ENCODE measurements at places on chromosomes 4 and X.
A peak's percentile ranks its signal among the peaks of the same experiment; 100 is the strongest.

DNA sequence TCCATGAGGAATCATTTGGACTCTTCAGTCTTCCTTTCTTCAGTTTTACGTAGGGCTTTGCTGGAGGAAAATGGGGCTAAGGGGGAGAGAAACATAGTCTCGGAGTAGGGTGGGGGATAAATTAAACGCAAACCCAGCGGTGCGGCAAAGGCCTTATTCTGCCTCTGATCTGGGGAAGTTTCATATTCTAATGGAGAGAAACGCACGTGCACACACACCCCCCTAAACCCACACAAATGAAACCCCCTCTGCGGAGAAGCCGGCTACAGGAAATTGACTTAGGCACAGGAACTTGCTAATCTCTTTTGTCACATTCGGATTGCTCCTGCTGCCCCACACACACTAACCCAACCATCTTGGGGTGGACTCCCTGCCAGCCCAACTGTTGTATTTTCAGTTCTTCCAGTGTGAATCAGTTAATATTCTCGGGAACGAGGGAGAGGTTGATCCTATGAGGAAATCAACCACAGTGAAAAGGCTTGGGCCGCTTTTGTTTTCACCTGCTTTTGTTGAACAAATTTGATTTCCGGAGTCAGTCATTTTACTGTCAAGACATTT lies at the start of gene RHOH:
TSS of gene RHOH (plus strand) at position 308 of the 558 bp plus-strand sequence. CDS start 46,356 bp downstream, outside the sequence.
- peak; percentile 62 for DNase-seq

GRCh38 chr4:140568507-140569306 lies at the start of gene UCP1:
TSS of gene UCP1 (minus strand) at chr4:140568961. CDS start at chr4:140568729, 232 bp downstream.
- DNase-seq: no peak

- no peak for DNase-seq
Measured at GRCh38 chr4:83810428-83810827, 274.5 kb downstream of the GPAT3 start.

DNA sequence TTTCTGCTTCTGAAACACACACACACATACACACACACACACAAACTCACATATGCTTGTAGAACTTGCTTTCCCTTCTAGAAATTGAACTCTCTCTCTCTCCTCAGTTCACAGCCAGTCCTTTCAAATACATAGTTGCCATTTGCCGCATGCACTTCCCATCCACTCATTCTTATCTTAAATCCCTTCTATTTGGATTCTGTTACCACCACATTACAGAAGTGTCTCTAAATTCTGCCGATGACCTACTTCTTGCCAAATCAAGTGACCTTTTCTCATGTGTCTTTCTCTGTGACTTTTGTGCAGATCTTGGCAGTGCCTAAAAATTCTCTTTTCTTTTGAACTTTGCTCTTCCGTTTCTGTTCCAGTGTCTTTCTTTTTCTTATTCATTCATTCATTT lies 7.5 kb upstream of the MYOZ2 start:
- DNase-seq: no peak

DNA sequence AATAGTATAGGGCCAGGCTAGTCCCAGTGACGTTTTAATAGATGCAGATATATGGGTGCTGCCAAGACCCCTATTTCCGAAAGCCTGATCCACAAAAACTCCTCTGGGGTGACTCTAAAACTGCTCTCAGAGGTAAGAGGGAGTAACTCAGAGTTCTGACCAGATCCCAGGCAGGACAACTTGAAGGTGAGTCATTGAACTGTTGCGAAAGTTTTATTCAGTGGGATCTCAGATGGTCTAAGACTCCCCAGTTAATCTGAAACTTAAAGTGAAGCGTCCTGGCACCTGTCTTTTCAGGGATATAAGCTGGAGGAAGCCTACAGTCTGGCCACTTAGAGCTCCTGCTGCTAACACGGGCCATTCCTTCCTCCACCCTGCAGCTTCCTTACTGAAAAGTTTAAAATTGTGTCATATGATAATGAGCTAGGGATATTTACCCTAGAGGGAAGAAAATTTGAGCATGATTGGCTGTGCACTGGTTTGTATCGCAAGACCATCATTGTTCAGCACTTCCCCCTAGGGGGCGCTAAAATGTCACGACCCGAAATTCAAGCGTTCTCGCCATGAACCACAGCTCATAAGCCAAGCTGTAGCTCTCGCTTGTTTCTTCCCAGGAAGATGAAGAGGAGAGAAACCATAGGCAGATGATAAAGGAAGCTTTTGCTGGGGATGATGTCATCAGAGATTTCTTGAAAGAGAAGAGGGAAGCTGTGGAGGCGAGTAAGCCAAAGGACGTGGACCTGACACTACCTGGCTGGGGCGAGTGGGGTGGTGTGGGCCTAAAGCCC lies 19.5 kb downstream of the UTP14A start:
- DNase-seq: peak; percentile 61

GRCh38 chr4:56671860-56672259 lies 9.2 kb downstream of the HOPX start:
- no peak for DNase-seq

DNA sequence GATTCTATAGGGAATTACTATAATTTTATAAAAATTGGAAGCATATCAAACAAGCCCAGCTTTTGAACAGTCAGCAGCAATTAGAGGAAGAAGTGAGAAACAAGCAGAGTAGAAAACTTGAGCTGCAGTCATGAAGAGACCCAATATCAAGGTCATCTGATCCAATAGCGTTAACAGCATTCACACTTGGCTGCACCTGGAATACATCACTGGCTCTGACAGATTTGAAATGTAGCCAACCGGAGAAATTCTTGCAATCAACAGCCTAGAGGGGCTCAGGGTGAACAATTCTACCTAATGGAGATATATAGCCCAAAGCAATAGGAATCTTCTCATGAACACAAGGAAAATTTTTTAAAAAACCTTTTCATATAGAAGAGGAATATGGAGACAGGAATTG lies 13.6 kb downstream of the DDX53 start:
- no peak for DNase-seq

DNA sequence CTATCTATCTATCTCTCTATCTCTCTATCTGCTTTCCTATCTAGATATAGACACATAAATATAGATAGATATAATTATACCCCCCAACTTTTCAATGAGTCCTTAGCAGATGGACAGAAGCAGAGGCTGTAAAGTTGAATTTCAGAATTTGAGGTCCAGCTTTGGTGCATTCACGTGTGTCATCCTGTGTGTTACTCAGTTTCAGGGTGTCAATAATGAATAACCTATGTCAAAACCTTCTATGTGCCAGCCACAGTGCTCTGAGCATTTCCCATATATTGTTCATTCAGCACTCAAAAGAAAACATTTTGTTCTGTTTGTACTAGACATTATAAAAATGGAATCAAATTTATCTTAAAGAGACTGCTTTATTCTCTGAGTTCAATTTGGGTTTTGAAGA lies 310.0 kb downstream of the ARHGAP24 start:
- no peak for DNase-seq

- DNase-seq: no peak
Measured at GRCh38 chr4:127586922-127587571, 45.7 kb upstream of the INTU start.

DNA sequence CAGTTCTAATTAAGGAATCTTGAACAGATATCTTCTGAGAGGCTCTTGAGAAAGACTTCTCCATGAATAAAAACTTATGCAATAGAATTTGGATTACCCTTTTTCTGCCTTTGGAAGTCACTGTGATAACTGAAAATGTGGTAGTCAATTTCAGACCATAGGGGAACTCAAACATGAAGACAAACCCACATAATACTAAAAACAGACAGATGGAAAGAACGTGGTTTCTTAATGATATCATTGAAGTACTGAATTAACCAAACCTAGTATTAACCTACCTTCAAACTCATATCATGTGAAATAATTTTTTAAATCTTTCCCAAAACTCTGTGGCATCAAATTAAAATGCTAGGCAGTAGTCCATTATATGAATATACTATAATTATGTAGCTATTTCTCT lies 153.5 kb downstream of the CAMK2D start:
- DNase-seq: no peak

- no peak for DNase-seq
Measured at GRCh38 chr4:99724067-99724466, 66.4 kb upstream of the C4orf54 start.

DNA sequence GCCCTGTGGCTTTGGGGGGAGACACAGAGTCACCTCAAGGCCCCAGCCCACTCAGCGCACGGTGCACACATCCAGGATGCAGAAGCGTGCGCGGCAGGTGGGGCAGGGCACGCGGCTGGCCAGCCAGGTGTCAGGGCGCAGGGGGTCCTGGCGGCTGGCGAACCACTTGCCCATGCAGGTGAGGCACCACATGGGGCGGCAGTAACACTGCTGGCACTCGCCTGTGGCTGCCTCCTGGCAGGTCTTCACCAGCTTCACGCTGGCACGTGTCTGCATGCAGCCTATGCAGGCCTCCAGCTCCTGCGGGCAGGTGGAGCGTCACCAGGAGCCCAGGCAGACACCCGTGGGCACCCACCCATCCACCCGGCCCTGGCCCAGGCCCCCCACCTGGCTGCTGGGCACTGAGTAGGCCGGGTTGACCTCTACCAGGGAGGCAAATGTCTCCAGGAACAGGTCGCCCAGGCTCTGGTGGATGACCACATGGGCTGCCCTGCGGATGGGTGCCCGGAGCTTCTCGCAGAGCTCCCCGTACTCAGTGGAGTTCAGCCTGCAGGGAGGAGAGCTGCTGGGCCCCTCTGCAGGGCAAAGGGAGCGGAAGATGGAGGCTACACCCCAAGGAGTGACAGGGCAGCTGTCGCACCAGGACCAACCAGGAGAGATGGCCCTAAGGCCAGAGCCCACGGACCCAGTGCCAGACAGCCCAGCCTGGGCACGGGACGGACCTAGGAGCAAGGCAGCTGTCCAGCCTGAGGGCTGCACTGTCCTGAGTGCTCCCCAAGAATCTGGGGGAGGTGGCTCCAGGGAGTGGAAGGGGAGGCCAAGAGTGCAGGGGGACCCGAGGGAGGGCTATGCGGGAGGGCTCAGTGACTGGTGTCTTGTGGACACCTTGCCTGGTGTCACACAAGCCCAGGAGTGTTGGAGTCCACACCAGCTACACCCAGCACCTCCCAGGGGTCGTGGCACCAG lies 3.7 kb downstream of the TMEM129 start:
- no peak for DNase-seq

DNA sequence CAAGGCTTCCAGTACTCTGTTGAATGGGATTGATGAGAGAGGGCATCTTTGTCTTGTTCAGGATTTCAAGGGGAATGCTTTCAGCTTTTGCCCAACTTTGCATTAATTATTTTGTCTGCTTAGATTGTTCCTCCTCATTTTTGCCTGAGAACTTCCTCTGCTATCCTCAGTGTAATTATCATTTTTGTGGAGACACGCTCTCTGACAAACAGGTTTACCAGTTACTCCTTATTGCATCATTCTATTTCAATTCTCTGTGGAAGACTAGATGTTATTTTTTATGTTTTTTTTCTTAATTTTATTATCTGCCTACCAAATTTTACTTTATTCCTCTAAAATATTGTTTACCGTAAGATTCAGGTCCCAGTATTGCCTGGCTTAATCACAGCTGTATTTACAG lies 349.2 kb downstream of the ADGRL3 start:
- no peak for DNase-seq

GRCh38 chr4:137823007-137823406 lies 290.7 kb upstream of the PCDH18 start:
- DNase-seq: no peak

DNA sequence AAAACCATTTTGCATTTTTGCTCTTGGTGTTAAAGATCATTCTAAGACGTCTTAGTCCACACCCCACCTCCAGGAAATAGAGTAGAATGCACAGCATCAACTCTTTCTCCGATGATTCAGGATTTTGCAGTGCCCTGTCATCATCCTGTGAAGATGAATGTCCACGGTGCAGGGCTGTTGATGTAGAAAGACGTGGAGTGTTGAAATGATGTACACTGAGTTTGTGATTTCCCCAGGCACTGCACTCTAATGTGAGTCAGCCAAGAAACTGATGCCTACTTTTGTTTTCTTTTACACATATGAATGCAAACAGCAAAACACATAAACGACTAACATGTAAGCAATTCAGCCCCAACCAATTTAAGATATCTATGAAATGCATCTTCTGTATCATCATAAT lies 10.5 kb downstream of the LGI2 start:
- no peak for DNase-seq

DNA sequence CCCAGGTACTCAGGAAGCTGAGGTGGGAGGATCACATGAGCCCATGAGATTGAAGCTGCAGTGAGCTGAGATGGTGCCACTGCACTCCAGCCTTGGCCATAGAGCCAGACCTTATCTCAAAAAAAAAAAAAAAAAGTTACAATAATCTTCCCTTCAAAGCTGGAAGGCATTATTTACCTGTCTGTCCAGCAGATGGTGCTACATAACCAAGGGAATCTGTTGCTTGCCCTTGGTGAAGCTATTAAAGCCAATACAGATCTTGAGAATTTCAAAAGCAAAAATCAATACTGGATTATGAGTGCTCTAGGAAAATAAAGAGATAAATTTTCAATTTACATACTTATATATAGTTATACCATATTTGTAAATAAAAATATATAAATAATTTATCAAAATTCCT lies 25.9 kb downstream of the PKD2 start:
- peak; percentile 19 for DNase-seq

All from stimulated activated CD4-positive, alpha-beta T cell treated with anti-CD3 and anti-CD28 coated beads, Interleukin-15, amount 100 ng/mL, for 48 hours (primary cell).